Right ventricle myocardium inferior (tissue), 1 donor: ENCODE measurements at places on chromosomes 16 and 17. TPM values are rescaled to one million over a fixed set of nuclear protein-coding genes. Genes with fewer than 3 reads are reported as not detected.

Gene TUBB3
- total RNA-seq = 2.8 TPM

- DNase-seq = no peak
Observed at GRCh38 chr17:49414271-49414621, 436 bp downstream of the PHB1 start.

Gene CMTM1
- total RNA-seq = 0.92 TPM

- peak; percentile 27 for DNase-seq
Observed at GRCh38 chr17:29045734-29046472, 3.0 kb downstream of the PIPOX start.

Gene OR3A3
- not detected for total RNA-seq

GRCh38 chr16:56643080-56643778 is 4.8 kb downstream of the MT1A start:
- peak; percentile 80 for DNase-seq

DNA sequence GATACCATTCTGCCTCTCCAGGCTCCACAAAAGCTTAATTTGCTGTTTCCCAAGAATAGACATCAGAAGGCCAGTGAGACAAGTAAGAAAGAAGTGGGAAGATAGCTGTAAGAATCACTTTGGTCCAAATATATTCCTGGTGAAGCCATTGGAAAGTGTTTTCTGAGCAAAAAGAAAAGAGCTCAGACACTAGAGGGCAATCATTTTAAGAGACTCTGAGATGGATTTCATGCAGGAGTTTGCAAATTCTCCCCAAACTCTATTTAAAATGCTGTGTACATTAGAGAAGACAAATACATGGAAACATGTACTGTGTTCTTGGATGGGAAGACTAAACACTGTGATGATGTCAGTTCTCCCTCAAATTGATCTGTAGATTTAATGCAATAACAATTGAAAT is 8.0 kb upstream of the SLC6A2 start:
- no peak for DNase-seq
